ENCODE measurements at places on chromosomes 3 and 15.
A peak's percentile ranks its signal among the peaks of the same experiment; 100 is the strongest.

DNA sequence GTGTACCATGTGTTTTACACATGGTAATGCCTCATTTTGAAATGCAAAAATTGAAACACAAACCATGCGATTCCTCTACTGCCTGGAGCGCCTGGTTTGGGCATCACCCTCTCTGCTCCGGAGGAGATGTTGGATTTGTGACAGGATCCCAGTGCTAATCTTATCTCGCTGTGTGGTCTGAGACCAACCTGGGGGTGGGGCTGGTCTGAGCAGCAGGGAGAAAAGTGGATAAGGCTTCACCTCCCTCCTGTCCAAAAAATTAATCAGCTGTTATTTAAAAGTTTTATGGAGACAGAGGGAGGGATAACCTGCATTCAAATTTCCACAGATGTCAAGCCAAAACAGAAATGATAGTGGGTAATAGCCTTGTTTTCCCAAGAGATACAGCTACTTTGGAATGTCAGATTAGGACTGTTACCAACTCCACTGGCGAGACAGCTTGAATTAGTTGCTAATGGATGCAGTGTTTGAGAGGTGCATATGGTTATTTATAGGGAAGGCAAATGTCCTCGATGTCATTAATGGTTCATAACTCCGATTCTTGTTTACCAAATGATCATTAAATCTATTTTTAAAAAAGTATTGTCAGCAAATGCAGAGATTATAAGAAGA lies 54.0 kb upstream of the SKOR1 start:
- DNase-seq, result no peak

- no peak for DNase-seq
Measured at GRCh38 chr3:73140772-73141442, 79.4 kb downstream of the EBLN2 start.

GRCh38 chr3:173411375-173411973 lies 13.9 kb downstream of the NLGN1 start:
- no peak for DNase-seq

DNA sequence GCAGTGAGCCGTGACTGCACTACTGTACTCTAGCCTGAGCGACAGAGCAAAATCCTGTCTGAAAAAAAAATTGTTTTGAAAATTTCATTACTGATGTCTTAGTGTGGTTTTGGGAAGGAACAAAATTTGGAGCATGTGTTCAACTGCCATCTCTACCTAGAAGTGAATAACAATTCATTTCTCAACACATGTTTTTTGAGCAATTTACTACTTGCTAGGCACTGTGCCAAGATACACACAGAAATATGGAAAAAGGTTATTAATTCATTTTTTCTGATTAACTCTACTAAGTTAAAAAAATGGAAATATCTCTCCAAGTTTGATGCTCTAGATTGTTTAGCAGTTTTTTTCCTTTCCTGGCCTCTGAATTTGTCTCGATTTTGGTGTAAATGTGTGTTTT lies 5.2 kb upstream of the TCF12 start:
- DNase-seq, result no peak

DNA sequence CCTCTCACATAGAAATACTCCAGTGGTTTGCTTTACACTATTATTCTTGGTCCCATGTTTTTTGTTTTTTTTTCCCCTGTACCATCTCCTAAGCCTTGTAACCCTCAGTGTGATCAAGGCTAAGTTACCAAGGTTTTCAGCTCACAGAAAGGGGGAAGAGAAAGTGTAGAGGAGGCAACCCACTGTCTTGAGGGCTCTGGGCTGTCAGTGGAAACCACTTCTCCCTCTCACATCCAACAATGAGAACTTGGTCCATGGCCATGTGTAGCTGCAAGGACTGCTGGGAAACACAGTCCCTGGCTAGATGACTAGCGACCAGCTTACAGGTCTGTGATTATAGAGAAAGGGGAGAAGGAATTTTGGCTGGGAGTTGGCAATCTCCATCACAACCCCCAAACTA lies 30.3 kb downstream of the GPD1L start:
- DNase-seq, result no peak

- no peak for DNase-seq
Measured at GRCh38 chr15:31376511-31376910, 49.9 kb downstream of the KLF13 start.

DNA sequence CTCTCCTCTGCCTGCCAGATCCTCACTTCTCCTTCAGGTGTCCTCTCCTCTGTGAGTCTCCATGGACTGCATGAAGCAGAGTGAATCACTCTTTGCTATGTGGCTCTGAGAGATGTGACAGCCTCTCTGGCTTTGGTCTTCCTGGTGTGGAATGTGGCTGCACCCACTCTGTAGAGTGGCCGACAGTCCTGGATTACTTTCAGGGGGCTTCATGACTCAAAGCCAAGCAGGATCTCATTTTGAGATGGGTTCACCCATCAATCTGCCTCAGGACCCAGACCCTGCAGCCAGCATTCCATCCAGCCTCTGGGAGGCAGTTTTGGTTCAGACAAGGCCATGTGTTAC lies 221.9 kb upstream of the LYSMD4 start:
- DNase-seq, result no peak

- DNase-seq, result no peak
Measured at GRCh38 chr3:197298945-197299854, 788 bp upstream of the DLG1 start.

DNA sequence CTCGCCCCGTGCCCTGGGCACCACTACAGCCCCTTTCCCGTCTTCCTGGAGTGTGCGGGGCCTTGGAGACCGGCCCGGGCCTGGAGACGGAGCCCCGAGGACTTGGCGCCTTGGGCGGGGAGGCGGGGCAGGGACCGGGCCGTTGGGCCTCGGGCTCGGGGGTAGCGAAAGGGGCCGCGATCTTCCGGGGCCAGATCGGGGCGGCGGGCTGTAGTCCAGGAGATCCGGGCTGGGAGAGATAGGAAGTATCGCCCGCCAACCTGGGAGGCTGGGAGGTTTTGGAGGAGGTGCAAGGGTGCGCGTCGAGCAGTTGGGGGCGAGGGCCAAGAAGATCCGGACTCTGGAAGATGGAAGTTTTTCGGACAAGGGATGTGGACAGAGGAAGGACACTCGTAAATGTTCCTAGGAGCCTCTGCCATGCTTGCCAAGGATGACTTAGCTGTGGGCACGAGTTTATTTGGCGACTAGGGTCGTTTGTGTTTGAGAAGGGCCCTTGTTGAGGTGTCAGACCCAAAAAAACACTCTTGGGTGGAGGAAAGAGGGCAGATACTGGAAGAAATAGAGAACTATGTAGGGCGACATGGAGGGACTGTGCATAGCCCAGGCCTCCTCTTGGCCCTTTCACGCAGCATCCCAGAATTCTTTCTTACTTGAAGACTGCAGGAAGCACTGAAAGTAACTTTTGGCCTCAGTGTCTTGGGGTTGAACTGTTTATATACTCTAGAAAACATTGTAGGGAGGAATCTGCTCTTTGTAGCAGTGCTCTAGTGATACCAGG lies 712 bp downstream of the RTF1 start:
- peak; percentile 26 for DNase-seq

- no peak for DNase-seq
Measured at GRCh38 chr3:46994801-46995731, 15.6 kb downstream of the NBEAL2 start.

GRCh38 chr3:18643281-18643680 lies 218.1 kb upstream of the SATB1 start:
- no peak for DNase-seq

DNA sequence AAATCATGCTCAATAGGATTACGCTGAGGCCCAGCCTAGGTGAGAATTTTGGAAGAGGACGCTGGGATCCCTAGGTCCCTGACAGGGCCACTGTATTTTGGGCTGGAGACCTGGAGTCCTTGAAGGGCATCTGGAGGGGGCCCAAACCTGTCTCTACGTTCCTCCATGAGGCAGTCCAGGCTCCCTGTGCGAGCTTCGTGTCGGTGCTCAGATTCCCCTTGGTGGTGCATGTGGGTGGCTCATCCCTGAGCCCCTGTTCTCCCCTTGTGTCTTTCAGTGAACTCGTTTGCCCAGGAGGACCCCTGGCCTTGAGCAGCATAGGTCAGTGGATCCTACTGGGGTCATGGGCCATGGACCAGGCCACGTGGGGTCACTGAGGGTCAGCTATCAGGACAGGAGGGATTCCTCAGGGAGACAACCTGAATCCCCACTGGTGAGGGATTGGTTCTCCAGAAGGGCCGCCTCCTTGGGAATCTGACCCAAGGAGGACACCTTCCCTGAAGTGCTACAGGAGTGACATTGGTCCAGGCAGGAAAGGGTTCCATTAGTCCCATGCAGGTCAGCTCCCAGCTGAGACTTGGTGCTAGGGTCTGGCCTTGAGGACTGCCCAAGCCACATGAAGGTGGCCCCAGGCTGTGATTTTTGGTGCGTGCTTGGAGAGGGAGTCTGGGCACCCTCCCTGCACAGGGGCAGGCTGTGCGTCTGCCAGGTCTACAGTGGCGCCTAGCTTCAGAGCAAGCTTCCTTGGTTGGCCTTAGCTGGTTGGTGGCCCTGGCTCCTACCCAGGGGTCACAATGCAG lies 229.8 kb downstream of the SNRPN start:
- DNase-seq, result no peak

GRCh38 chr3:127233371-127233770 lies 40.4 kb downstream of the PRR23E start:
- DNase-seq, result peak; percentile 3

DNA sequence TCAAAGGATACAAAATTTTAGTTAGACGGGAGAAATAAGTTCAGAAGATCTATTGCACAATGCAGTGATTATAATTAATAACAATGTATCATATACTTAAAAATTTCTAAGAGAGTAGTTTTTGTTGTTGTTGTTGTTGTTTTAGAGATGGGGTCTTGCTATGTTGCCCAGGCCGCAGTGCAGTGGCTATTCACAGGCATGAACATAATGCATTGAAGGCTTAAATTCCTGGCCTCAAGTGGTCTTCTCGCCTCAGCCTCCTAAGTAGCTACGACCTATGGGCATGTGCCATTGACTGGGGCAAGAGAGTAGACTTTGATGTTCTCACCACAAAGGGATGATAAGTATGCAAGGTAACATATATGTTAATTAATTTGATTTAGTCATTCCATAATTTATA lies 7.5 kb downstream of the STRIT1 start:
- no peak for DNase-seq

- DNase-seq, result no peak
Measured at GRCh38 chr15:45326280-45326679, 52.1 kb downstream of the GATM start.

DNA sequence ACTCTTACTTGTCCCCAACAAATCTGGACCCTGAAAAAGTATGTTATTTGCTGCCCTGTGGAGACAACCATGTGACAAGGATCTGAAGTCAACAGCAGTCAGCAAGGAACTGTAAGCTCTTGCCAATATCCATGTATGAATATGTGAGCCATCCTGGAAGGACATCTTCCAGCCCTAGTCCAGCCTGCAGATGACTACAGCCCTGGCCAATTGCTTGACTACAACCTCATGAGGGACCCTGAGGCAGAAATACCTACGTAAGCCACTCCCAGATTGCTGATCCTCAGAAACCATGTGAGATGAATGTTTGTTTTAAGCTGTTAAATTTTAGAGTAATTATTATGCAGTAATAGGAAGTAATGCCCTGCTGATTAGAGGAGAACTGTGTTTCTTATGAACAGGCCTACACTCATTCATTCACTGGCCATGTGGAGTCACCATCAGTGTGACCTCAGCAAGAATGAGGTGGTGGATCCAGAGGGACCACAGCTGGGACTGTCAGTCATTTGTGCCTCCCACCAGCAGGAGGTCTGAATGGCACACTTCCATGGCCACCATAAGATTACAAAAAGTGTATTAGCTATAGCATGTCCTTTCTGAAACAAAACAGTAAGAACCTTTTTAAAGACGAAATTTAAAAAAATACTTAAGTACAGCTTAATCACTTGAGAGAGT lies 92.6 kb downstream of the TFDP2 start:
- DNase-seq, result no peak

DNA sequence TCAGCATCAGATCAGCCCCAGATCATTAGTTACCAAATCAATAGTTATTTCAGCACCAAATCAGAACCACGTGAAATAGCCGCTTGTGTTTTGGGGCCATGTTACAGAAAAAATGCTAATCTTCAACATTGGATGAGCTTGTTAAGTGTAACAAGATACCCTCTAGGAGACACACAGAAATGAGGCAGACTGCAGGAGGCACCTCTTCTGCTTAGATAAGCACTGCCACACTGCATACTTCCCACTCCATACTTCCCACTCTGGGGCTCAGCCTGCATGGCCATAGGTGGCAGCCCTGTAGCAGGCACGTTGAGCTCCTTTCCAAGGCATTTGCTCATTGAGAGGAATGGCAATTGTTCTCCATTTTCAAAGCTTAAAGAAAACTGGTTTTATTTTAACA lies 73.3 kb downstream of the CHCHD6 start:
- DNase-seq, result no peak

- DNase-seq, result no peak
Measured at GRCh38 chr3:124201786-124202185, 209.9 kb upstream of the ROPN1 start.

- no peak for DNase-seq
Measured at GRCh38 chr3:70242297-70242882, 70.0 kb downstream of the MDFIC2 start.

GRCh38 chr3:98733812-98734281 lies 29.3 kb upstream of the ST3GAL6 start:
- DNase-seq, result no peak

DNA sequence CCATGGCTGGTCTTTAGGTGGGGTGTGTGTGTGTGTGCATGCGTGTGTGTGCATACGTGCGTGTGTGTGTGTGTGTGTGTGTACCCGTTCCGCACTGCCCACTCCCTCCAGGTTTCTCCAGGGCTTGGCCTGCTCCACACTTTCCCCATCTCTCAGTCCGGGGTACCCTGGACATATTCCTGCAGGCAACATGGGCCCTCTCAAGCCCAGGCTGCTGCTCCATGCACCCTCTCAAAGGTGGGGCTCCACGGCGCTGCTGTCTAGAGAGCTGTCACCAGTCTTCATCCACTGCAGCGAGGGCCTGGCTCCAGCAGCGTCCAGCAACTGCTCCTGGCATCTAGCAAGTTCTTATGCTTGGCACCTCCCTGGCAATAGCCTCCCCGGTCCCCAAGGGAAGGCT lies 86.1 kb downstream of the ATP10A start:
- no peak for DNase-seq

DNA sequence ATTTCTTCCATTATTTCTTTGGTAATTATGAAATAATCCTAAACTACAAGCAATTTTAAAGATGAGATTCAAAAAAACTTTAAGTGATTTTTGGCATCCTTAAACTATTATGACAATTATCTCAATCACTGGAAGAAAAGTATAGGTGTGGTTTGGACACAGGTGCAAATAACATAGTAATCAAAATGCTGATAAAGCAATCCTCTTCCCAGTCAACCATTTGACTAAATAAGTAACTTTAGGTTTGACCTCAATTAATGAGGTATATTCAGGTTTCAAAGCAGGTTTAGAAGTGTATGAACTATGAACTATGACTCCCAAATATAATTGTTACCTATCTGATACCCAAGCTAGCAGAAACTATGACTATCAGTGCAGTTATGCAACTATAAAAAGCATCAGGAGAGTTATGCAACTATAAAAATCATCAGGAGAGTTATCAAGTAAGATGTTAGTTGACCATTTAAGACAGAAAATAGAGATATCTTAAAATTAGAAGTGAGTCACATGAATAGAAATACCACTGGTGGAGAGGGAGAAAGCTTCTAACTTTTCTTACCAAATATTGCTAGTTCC lies 8.9 kb upstream of the CNTN3 start:
- no peak for DNase-seq

GRCh38 chr3:39250116-39250747 lies 29.6 kb downstream of the CX3CR1 start:
- DNase-seq, result no peak

- no peak for DNase-seq
Measured at GRCh38 chr3:115351193-115351592, 204.1 kb upstream of the ZBTB20 start.

- no peak for DNase-seq
Measured at GRCh38 chr3:11774296-11774877, 72.3 kb downstream of the TAMM41 start.

- DNase-seq, result no peak
Measured at GRCh38 chr3:165523801-165524200, 313.4 kb downstream of the BCHE start.
